ENCODE measurements at places on chromosomes 2 and 18.
A peak's percentile ranks its signal among the peaks of the same experiment; 100 is the strongest.

- no peak for DNase-seq
Observed at GRCh38 chr2:85257970-85258605, 69.7 kb downstream of the TGOLN2 start.

- DNase-seq: peak; percentile 7
Observed at GRCh38 chr2:159249990-159250715, 36.4 kb downstream of the WDSUB1 start.

DNA sequence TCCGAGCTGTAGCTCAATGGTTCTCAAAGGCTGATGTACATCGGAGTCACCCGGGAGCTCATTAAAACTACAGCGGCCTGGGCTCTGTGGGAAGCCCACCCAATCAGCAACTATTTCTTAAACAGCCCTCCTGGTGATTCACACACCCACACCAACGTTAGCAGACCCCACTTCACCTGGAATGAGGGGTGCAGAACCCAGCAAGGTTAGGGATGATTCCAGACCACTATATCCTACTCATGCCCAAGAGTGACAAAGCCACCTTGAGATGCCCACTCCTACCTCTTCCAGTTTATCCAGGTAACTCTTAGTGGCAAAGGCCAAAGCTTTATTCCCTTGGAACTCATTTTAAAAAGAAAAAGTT lies 149.7 kb downstream of the RHBDD1 start:
- DNase-seq: no peak

DNA sequence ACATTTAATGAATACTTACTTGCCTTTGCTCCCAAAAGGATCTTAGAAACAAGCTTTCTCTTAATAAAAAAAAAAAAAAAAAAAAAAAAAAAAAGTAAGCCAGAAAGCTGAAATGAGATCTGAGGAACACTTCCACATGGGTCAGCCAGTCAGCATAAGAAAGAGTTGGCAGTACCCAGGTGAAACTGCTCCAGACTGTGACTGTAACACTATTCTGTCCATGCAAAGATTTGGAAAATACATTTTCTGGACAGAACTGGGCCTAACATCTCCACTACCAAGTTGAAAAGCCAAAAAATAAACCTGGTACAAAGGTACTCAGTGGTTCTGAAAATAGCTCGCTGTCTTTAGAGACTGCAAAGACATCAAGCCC lies 135.7 kb downstream of the THADA start:
- no peak for DNase-seq

- no peak for DNase-seq
Observed at GRCh38 chr2:178523596-178524134, 43.4 kb downstream of the PLEKHA3 start.

- no peak for DNase-seq
Observed at GRCh38 chr2:96236882-96237281, 28.3 kb upstream of the STARD7 start.

- no peak for DNase-seq
Observed at GRCh38 chr2:68287580-68288441, 31.9 kb downstream of the CNRIP1 start.

GRCh38 chr2:9797681-9798556 lies 45.4 kb upstream of the TAF1B start:
- no peak for DNase-seq

DNA sequence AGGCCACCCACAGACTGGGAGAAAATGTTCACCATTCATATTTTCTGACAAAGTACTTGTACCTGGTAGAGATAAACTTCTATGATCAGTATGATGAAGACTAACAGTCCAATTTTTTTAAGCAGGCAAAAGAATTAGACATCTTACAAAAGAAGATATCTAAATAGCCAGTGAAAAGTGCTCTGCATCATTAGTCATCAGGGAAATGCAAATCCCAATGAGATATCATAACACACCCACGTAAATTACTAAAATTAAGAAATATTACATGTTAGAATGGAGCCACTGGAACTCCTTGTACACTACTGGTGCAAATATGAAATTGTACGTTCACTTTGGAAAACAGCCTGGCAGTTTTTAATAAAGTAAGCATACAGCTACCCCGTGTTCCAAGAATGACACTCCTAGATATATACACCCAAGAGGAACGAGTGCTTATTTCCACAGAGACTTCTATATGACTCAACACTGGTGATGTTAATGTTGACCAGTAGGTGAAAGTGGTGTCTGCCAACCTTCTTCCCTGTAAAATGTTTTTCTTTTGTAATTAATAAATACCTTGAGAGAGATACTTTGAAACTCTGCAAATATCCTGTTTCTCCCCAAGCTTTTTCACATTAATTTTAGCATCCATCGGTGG lies 80.3 kb downstream of the NPAS2 start:
- no peak for DNase-seq

DNA sequence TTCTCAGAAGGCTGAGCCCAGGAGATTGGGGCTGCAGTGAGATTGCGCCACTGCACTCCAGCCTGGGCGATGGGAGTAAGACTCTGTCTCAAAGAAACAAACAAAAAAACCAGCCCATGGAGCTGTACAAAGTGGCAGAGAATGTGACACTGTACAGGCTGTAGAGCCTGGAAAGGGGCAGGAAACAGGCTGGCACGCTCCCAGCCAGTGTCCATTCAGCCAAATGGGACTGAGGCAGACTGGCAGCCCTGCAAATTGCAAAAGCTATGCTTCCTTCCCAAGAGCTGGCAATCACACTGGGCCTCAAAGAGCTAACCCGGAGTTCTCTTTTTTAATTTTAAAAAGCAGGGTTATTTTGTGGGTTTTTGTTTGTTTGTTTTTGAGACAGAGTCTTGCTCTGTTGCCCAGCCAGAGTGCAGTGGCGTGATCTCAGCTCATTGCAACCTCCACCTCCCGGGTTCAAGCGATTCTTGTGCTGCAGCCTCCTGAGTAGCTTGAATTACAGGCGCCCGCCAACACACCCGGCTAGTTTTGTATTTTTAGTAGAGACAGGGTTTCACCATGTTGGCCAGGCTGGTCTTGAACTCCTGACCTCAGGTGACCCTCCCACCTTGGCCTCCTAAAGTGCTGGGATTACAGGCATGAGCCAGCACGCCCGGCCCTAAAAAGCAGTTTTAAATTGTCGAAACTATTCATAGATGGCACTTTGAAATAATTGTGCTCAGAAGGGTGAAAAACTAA lies 42.8 kb downstream of the SCRN3 start:
- peak; percentile 86 for DNase-seq

DNA sequence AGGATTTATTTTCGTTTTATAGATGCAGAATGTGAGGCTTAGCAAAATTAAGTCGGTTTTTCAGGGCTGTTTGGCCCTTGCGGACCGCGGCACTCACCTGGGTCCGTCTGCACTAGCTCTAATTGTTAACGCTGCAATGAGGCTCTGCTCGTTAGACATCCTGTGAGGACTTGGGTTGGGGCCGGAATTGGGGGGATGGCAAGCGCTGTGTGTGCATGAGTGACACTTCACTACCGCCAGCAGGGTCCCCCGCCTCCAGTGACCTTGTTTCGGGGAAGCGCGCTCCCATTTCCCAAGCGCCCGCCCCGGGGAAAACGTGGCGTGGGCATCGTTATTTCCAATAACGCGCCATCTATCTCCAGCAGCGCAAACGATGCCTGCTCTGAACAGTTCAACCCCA lies 54.2 kb downstream of the KCNG2 start:
- no peak for DNase-seq

GRCh38 chr18:75010689-75011088 lies 198.2 kb downstream of the PTGR3 start:
- DNase-seq: no peak

DNA sequence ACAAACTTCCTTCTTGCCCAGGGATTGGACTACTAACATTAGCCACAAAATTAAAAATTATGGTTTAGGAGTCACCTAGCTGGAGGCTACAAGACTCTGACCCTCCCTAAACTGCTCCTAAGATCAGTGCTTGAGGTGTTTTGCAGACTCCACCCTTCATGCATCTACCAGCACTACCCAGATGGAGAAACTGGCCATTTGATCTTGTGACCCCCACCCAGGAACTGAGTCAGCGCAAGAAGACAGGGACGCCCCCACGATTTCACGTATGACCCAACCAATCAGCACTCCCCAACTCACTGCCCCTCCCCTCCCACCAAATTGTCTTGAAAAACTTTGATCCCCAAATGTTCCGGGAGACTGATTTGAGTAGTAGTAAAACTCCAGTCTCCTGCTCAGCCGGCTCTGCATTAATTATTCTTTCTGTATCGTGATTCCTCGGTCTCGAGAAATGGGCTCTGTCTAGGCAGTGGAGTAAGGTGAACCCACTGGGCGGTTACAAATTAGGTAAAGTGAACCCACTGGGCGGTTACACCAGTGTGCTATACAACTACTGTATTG lies 40.1 kb upstream of the CCDC88A start:
- no peak for DNase-seq

DNA sequence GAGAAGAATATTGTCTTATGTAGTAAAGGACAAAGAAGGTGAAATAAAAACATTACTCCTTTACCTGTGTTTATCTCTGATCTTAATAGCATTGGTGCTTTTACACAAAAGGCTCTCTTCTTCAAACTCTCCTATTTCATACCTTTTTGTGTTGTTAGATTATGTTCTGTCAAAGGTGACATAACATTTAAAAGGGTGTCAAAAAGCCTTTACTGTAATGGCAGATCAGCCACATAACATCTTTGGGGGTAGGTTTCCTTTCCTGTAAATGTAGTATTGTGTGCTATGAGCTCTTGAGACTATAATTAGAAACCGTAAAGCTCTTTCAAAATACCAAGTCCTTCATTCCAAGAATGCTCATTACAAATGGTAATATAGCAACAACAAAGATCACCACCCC lies 400.1 kb downstream of the LNPK start:
- DNase-seq: no peak

DNA sequence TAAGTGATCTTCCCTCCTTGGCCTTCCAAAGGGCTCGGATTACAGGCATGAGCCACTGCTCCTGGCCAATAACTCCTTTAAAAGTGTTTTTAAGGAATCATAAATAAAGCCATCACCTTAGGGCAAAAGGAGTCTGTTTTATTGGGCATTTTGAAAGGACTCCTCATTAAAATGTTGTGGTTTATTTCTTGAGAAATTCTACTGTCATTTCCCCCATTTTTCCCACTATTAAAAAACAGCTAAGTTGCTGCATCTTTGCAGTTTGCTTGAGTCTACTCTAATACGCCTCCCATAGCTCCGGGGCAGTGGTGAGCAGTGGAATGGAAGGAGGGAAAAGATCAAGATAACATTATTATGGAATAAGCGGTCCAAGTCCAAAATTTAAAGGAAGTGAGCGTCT lies 293.2 kb downstream of the PIEZO2 start:
- no peak for DNase-seq

DNA sequence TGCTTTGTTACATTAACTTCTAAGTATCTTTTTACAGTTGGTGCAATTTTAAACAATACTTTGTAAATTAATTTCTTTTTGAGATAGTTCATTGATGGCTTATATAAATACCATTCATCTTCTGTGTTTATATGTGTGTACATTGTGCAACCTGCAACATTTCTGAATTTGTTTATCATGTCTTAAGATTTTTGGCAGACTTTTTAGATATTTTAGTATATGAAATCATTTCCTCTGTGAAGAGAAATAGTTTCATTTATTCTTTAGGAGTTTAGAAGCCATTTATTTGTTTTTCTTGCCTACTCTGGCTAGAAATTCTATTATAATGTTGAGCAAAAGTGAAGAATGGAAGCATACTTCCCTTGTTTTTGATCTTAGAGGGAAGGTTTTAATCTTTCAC lies 337.8 kb upstream of the DSEL start:
- DNase-seq: no peak

GRCh38 chr2:136204971-136205370 lies 87.0 kb upstream of the CXCR4 start:
- no peak for DNase-seq

- peak; percentile 21 for DNase-seq
Observed at GRCh38 chr2:37877457-37878315, 47.4 kb upstream of the RMDN2 start.

- no peak for DNase-seq
Observed at GRCh38 chr2:232325324-232326273, 53.0 kb upstream of the ALPP start.

DNA sequence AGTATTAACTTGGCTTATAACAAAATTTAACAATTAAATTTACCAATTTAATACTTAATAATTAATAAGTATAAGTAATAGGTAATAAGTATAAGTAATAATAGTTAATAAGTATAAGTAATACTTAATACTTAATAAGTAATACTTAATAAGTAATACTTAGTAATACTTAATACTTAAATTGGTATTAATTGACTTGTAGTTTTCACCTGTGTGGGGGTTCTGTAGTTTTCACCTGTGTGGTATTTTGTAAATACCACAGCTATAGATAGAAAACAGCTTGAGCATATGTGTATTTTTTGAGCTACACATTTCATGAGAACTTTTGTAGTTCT lies 55.4 kb downstream of the MAPRE2 start:
- no peak for DNase-seq

GRCh38 chr2:9313443-9313842 lies 106.8 kb downstream of the ASAP2 start:
- DNase-seq: no peak

DNA sequence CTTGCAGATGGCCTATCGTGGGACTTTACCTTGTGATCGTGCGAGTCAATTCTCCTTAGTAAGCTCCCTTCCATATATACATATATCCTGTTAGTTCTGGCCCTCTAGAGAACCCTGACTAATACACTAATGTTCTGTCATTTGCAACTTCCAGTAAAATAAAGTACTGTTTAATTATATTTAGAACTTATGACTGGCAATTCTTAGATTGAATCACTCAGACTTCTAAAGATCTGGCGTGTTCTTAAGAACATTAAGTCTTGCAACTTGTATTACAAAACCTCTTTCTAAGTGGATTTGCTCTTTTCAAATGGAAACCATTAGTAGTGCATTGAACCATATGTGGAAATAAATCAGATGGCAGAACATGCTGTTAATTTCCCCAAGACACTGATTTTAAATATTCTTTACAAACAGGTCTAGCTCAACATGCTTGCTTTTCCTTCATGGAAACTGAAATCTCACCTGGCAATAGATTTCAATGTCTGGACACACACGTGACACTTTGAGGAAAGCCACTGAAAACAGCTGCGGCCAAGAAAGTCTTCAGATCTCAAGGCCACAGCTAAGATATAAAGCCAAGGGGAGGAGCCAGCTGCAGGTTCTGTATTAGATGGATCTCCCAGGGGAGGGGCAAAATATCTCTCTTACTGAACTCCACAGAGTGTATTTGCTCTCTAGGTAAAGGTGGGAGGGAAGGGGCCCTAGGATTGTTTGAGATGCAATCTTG lies 50.6 kb downstream of the PMAIP1 start:
- DNase-seq: no peak

GRCh38 chr18:79260510-79260909 lies 135.2 kb upstream of the NFATC1 start:
- no peak for DNase-seq

Data from hypothalamus (tissue), 51 donors.